ENCODE measurements at places on chromosomes 2 and 18.

DNA sequence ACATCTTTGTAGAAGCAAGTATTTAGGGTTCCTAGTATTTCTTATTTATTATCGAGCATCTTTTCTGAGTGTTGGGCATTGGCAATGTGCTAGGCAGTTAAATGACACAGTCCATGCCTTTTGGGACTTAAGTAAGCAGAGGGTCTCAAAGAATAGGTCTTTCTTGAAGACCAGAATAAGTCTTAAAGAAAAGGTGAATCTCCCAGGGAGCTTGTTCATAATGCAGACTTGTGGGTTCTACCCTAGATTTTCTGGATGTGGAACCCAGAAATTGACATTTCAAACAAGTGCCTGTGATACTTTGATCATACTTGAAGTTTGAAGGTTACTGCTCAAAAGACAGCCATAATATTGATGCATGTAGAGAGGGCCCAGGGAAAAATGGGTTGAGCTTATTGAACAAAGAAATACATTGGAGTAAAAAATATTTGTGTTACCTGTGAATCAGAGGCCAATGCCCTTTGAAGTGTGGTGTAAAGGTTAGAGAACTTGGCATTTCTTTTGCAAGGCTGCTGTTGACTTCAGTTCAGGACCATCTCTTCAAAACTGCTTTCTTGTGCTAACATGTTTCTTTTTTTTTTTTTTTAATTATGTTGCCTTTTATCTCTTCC, 24.4 kb downstream of the RPL37A start:
- DNase-seq: no peak

GRCh38 chr2:69645031-69645431, 1.5 kb upstream of the AAK1 start:
- peak; percentile 23 for DNase-seq

- DNase-seq: peak; percentile 68
These were observed 212.1 kb upstream of the NCKAP5 start for GRCh38 chr2:133780099-133780996.

DNA sequence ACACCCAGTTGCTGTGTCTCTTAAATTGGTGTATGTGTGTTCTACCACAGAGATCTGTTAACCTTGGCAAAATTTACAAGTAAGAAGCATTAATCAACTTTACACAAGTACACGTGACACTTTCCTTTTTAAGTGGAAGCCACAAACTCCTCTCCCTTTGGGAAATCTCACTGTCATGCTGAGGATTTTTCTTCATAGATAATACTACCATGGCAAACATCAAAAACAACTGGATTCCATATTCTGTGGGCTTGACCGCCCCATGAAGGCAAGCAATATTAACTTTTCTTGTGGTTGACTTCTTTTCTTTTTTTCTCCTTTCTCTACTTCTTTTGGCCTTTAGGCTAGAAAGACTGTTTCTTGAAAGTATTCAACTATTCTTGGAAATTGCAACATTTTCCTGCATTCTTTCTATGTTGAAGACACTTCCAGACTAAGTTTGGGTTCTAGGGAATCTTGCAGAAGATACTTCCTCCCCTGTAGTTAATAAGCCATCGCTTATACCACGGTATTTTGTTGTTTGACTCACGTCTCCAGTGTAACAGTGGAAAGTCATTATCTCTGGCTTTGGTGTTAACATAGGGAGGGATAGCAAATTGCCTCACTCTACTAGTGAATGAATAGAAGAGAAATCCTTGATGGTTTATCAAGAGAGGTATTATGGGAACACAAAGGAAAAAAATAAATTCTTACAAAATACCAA, 79.5 kb downstream of the SLC8A1 start:
- no peak for DNase-seq

DNA sequence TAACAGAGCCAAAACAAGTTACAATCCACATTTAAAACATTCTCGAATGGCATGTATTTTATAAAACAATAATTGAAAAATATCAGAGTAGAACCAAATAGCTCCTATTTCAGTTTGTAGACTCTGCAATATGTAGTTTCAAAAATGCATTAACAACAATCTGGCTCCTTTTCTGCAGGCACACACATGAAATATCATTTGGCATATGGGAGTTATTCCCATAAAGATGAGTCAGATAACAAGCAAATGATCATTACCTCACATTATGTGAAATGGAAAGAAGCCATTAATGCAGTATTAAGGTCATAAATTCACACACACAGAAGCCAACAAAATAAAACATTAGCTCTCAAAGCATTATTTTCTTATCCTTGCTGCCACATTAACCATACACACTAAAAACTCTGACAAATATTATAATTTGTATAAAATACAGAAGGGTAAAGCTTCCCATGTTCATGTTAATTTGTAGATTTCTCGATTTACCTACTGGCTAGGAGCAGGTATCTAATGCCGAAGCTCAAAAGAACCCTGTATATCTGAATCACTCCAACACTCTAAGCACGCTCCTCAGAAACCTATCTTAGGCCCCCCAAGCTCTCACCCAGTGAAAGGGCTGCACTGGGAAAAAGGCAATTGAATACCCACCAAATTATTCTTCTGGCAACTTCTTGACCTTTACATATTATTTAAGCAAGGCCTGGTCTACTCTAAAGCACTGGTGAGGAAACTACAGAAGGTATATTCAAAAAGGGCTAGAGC, 13.8 kb downstream of the NBAS start:
- DNase-seq: no peak

- DNase-seq: no peak
These were observed 224.0 kb downstream of the CELF4 start for GRCh38 chr18:37341473-37342086.

DNA sequence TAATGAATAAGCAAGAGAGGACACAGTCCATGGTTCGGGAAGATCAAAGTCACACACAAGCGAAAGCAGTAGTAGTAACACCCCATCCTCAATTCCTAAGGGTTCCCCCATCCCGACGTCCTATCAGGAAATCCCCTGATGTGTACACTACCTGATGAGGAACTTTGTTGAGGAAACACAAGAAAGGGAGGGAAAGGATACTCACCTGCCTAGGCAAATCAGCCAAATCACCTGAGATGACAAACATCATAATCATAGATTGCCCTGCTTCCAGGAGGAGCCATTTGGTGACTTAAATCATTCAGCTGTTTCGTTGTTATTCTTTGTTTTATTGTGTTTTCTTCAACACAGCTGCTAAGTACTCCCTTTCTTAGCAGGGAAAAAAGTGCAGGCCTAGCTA, 55.5 kb upstream of the SPOPL start:
- DNase-seq: no peak

- peak; percentile 60 for DNase-seq
These were observed 221.2 kb downstream of the PIEZO2 start for GRCh38 chr18:10928011-10928771.

DNA sequence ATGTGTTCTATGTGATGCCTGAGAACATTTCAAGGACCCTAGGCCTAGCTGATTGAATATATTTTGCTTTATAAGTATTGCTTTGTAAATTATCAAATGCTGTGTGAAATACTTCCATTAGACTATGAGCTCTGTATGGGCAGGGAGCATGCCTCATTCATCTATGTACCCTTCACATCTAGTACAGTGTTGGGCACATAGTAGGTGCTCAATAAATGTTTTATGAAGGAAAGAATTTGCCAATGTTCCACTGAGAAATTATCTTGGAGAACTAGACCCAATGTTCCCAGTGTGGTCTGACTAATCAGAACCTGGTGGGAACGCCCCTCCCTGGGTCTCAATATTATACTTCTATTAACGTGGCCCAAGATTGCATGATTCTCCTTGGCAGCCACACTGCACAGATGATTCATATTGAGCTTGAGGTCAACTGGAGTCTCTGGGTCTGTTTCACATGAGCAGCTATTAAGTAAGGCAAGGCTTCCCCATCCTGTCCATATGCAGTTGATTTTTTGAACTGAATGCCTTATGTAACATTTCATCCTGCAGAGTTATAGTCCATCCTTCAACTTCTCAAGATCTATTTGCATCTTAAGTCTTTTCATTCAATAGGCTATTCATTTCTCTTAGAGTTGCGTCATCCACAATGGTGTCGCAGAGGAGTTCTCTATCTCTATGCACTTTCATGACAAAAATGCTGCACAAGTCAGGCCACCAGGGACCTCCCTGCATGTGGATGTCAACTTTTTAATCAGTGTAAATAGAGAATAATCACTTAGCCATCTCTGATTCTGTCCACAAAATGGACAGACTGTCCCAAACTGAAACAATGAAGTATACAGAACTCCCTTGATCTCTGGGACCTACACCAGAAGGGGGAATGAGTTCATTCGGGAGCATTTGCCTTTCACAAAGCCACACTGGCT, 257.6 kb downstream of the CYP26B1 start:
- no peak for DNase-seq

DNA sequence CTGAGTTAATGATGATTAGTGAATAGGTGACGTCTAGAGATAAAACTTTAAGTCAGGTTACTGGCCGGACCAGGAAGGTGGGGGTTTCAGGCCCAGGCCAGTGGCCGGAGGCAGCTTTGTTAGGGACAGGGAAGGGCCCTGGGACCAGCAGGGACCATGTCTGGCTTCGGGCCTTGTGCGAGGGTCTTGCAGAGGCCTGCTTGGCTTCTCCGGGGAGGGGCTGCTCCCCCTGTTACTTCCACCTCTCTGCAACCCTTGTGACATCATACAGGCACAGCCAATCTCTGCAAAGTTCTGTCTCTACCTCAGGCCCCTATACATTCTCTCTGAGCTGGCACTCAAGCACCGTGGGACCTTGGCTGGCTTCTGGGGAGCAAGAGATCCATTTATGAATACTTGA, at the start of gene ALLC:
Gene ALLC, plus strand, starts transcription at position 320 of the 400 bp plus-strand sequence. CDS start 12,958 bp downstream, outside the sequence.
- no peak for DNase-seq

GRCh38 chr2:117931978-117932377, 81.9 kb downstream of the CCDC93 start:
- DNase-seq: no peak

DNA sequence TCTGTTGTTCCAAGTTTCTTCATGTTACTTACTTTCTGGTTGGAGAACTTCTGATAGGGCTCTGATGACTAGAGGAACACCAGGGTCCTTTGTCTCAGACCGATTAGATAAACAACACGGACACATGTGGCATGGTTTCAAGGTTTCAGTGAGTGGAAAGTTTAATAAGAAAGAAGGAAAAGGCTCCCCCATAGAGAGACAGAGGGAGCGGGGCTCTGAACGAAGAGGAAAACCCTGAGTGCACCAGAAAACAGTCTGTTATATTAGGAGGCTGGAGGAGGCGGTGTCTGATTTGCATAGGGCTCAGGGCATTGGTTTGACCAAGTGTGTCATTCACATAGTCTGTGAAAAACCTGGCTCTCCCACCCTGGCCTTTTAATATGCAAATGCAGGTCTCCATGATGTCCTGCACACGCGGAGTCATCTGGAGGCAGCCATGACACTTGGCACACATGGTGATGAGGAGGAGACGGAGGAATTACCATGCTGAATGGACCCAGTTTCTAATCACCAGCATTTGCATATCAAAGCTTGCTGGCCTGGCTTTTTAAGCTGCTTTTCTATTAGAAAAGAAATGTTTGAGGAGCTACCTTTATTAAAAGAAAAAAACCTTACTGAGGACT, 94.2 kb downstream of the PTPN4 start:
- no peak for DNase-seq

DNA sequence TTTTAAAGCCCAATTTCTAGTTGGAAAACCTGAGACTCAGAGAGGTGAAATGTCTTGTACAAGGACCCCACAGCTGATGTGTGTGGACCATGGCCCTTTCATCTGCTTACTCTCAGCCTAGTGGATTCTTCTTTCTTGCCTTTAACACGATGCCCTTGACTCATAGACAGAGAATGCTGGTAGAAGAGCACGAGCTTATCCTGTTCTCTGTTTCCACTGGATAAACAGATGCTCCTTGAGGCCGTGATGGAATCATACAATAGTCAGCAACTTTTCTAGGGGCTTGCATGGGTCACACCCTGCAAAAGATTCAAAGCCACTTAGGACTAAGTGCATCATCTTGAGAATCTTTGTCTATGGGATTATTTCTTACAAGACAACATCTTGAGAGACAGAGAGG, 50.9 kb downstream of the MYCN start:
- DNase-seq: no peak

- no peak for DNase-seq
These were observed 24.0 kb downstream of the BIN1 start for GRCh38 chr2:127082974-127083373.

- no peak for DNase-seq
These were observed at the start of gene L3MBTL4 for GRCh38 chr18:6414723-6415417. Gene L3MBTL4 (minus strand): TSS chr18:6414911. CDS start chr18:6311625, 103,286 bp downstream.

DNA sequence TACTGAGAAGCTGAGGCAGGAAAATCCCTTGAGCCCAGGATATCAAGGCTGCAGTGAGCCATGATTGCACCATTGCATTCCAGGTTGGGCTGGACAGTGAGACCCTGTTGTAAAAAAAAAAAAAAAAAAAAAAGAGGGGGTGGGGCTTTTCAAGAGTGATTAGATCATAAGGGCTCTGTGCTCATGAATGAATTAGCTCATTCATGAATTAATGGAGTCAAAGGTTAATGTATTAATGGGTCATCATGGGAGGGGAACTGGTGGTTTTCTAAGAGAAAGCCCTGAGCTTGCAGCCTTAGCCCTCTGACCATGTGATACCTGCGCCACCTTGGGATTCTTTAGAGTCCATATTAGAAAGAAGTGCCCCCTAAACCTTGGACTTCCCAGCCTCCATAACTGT, 4.5 kb downstream of the SLC19A3 start:
- no peak for DNase-seq

DNA sequence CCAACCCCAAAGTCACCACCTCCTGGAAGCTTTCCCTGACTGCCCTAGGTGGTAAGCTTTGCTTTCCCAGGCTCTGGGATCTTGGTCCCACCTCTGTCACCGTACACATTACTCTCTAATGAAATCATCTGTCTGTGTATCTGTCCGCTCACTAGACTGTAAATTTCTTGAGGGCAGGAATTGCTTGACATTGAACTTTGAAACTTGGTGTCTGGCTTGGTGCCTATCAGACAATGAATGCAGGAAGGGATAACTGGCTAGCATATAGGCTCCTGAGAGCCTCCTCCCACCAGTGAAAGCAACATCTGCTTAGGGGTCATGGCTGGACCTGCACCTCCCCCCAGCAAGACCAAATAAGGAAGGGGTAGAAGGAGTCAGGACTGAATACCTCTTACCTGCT, 155.7 kb downstream of the TNS1 start:
- no peak for DNase-seq

DNA sequence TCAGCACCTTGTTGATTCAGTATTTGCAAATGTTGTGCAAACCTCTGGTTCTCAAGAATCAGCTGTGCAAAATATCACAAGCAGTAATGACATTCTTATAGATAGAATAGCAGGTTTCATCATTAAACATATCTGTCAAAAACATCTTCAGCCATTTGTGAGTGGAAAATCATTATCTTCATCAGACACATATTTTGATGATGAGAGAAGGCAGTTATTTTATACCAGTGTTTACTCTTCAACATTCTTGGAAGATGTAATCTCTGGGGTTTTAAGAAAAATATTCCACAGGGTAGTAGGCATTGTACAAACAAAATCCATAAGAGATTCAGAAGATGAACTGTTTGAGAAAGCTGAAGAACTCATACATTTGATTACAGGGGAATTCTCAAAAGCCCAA, 64.3 kb downstream of the FSIP2 start:
- DNase-seq: no peak

DNA sequence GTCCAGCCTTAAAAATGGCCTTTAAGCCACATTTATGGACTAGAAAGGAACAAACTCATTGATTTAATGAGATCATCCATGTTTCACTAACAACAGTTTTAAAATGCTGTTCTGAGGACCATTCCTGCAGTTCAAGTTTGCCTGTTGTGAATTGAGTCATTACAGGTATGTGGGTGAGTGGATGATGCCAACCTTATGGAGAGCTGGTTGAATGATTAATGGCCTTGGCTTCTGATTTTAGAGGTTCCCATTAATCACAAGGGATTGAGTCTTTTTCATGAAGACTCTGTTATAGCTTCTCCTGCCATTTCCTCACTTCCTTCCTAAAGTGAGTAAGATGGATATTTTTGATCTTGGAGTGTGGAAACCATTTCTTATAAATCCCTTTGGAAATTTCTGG, 459.8 kb upstream of the SLC14A2 start:
- DNase-seq: no peak
